Stimulated activated CD4-positive, alpha-beta T cell treated with anti-CD3 and anti-CD28 coated beads, Interleukin-15, amount 100 ng/mL, for 48 hours (primary cell): ENCODE measurements at places on chromosomes 6 and 20.

DNA sequence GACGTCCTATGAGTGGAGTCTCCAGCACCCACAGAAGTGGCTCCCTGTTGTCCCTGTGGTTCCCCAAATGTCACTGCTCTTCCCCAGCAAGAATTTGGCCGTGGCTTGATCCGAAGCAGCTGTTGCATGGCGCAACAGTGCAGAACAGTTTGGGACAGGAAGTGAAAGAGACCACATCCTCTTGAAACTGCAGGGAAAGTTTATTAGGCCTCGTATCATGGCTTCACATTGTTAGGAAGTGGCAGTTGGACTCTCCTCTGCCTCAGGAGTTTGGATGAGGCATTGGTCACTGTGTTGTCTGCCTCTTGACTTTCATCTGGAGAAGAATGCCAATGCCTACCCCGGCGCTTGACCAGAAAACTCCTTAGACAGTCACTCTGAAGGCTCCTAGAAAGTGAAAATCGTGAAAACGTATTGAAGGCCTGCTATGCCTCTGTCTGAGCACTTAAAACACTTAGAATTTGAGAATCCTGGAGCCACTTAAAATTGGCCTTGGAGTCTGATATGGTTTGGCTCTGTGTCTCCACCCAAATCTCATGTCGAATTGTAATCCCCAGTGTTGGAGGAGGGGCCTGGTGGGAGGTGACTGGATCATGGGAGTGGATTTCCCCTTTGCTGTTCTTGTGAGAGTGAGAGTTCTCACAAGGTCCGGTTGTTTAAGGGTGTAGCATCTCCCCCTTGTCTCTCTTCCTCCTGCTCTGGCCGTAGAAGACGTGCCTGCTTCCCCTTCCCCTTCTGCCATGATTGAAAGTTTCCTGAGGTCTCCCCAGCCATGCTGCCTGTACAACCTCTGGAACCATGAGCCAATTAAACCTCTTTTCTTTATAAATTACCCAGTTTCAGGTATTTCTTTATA is 334.9 kb upstream of the JARID2 start:
- DNase-seq = no peak

DNA sequence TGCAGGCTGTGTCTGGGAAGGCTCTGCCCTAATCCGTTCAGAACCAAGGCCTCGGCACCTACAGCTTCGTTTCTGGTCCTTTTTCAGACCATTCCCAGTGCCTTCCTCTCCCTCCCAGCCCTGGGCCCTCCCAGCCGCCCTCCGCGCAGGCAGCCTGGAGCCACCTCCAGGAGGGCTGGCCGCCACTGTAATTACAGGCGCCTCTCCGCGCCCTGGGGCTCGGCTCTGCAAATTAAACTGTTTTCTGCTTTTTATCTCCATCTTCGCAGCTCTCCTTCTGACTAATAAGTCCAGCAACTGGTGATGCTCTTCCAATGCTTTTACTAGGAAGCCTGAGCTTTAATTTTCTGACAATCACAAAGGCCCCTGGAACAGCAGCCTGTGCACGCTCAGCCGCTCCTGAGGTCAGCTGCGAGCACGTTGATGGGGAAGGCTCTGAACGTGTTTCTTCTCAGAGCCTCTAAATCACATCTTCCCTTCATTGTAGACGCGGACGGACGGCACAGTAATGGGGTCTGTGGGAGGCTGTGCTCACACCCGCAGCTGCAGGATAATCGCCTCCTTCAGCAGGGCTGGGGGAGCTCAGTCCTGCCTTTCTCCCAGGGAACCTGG is 194.6 kb downstream of the DLL1 start:
- DNase-seq = no peak

DNA sequence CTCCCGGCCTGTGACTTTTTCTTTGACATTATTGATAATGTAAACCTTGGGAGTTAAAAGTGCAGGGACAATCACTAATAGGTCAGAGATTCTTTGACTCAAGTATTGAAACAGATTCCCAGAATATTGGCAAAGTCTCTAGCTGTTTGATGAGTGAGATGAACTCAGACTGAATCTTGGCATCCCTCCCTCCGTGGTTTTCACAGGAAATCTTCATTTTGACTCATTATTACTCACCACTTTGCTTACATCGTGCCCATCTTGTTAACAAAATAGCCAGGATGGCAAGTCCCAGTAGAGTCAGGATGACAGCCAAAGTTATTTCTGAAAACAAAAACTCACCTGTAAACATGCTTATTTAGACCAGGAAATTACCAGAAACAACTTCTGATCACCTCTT is 2.0 kb downstream of the TSBP1 start:
- DNase-seq = no peak

GRCh38 chr6:113306552-113307145 is 550.5 kb upstream of the MARCKS start:
- peak; percentile 26 for DNase-seq

DNA sequence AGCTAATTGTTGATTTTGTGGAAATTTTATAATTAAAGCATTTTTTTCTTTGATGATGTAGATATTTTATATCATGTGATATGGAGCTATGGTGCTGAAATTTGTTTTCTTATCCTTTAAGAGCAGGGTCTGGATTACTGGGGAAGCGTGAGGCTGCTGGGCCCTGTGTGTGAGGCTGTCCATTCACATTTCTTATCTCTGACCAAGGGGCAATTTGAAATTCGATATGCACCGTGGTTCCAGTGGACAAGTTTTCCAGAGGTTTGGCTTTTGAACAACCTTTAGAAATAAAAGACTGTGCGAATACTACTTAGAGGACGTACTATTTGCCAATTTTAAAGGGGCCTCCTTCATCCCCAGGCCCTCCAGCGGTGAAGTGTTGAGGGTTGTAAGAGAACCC is 3.7 kb downstream of the ERMARD start:
- DNase-seq = no peak

DNA sequence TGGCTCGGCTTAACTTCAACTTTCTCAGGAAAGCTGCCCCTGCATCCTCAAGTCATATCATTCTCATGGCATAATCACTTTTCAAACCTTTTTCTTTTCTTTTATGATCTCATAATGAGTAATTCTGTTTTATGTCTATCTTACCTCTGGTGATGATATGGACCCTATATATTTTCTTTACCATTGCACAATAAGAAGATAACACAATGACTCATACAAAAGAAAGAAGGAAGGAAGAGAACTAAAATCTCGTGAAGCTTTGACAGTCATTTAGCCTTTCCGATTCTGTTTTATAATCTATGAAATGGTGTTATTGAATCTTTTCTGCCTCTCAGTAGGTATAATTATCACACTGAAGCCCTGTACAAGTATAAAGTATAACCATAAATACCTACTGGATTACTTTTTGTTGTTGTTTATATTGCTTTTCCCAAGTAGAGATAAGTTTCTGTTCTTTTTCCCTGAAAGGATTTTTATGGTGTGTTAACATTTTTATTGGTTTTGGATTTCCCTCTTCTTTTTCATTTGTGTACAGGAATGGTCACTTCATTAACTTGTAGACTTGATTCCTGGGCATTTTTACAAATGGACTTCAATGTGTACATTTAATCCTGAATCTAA is 300.9 kb downstream of the LAMA2 start:
- DNase-seq = no peak

GRCh38 chr6:90107771-90108282 is 188.8 kb downstream of the BACH2 start:
- no peak for DNase-seq

GRCh38 chr6:13375360-13375878 is 47.1 kb upstream of the TBC1D7 start:
- peak; percentile 33 for DNase-seq
